ENCODE measurements at places on chromosomes 6 and 20.

DNA sequence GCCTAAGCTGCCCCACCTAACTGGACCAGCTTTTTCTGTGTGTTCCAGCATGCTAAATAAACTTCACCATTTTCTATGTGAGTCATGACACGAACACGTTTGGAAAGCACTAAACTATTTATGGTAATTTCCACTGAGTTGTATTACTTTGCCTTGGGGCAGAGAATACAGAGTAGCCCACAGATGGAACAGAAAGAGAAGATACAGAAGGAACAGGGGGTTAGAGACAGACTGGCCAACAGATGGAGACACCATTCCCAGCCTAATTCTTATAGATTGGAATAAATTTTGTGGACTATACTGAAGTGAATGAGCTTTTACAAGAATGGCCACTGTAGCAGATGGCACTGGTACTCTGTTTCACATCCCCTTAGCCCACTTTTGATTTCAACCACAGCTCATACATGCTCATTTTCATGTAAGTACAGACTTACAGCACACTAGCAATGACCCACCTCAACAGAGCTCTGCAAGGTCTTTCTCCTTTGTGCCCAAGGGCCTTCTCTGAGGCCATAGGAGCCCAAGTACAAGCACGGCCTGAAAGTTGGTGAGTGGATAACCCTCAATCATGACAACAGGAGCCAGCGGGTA is 13.1 kb upstream of the NT5DC1 start:
- peak; percentile 81 for DNase-seq

DNA sequence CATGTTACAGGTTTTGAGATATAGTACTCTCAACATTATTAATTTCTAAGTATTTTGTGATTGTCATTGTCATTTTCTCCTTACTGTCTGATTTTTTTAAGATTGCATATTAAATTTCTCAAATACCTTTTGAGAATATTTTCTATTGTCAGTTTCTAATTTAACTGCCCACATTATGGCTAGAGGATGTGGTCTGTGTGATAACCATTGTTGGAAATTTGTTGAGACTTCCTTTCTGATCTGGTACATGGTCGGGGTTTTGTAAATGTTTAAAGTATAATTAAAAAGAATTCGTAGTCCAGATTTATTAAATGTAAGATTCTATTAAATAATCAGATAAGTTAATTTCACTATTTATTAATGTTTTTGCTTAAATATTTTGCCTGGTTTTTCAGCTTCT is 60.1 kb downstream of the SLX4IP start:
- no peak for DNase-seq

- DNase-seq, result no peak
Observed at GRCh38 chr20:61514396-61514795, 262.3 kb downstream of the CDH4 start.

- DNase-seq, result no peak
Observed at GRCh38 chr6:52333840-52334200, 28.1 kb upstream of the PAQR8 start.

GRCh38 chr20:46273717-46274116 is 34.6 kb downstream of the CDH22 start:
- DNase-seq, result no peak

GRCh38 chr6:700490-700889 is 7.6 kb upstream of the EXOC2 start:
- no peak for DNase-seq

- DNase-seq, result no peak
Observed at GRCh38 chr6:41567684-41568083, 21.5 kb downstream of the FOXP4 start.

DNA sequence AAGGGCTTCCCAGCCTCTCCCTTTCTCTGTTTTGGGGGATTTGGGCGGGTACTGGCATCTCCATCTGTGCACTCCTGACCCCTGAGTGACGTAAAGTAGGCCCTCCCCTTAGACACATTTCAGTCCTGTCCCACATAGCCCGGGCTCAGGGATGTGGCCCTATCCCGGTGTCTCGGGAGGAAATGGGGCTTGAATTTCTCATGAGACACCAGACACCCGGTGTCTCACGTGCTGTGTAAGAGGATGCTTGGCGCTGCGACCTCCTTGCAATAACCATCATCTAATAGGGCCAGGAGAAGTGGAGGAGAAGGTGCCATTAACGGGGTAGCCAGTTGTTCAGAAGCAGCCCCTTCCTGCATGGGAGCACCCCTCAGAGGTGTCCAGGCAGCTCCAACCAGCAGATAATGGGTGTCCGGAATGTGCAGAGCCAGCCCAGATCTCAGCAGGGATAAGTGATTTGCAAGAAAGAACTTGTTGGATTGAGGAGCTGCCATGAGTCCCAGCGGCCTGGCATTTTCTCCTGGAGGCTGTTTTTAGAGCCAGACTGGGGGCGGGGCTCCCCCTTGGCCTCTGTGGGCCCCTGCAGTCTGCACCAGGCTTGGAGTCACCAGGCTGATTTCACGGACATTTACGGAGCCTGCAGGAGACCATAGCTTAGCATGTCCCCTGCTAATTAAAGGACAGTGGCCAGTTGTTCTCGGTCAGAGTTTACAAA is 372.0 kb downstream of the PREX1 start:
- DNase-seq, result no peak

DNA sequence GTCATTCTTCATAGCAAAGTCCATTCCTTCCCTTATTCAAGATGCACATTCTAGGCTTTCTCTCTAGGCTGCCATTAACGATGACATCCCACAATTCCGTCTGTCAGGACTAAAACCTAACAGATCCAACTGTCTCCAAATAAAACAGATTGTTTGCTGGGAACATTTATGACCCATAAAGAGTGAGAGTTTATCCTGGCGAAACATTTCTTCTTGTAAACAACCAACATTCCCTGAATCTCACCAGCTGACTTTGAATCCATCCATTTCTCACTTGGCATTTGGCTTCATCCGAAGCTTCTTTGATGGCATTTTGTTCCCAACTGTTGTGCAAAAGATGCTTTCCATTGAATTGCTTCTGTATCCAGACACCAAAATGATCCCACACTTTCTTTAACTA is 93.1 kb downstream of the OLIG3 start:
- DNase-seq, result no peak

DNA sequence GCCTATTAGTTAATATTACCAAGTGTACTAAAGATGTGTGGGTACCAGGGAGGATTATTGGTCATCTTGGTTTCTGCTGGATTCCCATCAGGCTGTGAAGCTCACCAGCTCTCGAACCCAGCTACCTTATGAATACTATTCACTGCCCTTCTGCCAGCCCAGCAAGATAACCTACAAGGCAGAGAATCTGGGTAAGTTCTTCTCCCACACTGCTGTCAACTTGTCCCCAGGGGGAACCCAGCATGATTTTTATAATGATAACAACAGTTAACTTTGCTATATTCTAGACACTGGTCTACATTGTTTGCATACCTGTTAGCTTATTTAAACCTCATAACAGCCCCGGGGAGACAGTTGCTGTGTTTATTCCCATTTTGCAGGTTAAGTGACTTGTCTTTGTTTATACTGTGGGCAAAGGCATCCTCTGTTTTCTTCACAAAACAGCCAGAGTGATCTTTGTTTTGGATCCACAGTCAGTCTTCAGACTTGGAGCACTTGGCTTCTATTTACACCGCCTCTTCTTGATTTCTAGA is 26.5 kb downstream of the TM9SF4 start:
- no peak for DNase-seq

GRCh38 chr6:127879685-127880084 is 21.2 kb downstream of the THEMIS start:
- peak; percentile 15 for DNase-seq

DNA sequence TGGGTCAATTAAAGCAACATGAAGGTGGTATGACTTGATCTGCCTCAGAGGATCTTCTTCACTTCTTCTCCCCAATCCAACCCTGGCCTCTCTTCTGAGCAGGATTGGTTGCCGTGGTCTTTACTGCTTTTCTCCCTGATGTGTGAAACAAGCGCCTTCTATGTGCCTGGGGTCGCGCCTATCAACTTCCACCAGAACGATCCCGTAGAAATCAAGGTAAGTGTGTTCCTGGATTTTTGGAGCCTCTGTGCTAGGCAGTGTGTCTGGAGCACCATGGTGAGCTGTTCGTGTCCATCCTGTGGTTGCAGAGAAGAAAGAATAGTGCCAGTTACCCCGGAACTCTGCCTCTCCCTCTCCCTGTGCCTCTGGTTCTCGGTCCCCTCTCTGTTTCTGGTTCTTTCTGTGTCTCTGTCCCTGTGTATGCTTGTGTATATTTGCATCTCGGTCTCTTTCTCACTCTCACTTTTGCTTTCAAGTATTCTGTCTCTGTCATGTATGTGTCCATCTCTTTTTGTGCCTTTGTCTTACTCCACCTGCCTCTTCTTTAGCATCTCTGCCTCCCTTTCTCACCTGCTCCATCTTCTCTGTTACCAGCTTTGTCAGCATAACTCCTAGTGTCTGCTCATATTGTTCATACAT is 23.5 kb downstream of the TM9SF4 start:
- no peak for DNase-seq

DNA sequence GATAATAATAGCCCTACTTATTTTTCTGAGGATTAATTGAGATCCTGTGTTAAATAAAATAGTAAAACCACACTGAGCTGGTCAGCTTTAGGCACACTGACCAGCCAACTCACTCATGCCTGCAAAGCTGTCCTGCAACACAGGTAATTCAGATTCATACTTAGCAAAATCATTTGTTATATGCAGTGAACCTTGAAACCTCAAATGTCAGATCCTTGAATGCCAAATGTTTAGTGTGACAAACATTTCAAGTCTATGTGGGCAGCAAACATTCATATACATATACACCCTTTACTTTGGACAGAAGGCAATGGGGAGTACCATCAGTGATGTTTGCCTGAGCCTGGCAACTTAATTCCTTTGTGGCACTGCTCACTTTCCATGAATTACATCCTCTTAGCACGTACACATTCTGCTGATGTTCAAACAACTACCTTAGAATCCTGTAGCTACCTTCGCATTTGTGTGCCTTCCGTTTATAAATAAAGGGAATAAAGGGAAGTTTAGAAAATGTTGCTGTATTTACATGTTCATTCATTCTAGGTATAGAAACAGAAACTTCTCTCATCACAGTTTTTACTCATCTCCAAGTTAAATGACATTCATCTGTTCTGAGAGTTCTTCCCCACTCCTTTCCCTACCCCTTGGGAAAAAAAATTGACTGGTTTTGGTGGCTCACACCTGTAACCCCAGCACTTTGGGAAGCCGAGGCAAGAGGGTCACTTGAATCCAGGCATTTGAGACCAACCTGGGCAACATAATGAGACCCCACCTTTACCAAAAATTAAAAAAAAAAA is 140.8 kb downstream of the ZFAND3 start:
- no peak for DNase-seq

DNA sequence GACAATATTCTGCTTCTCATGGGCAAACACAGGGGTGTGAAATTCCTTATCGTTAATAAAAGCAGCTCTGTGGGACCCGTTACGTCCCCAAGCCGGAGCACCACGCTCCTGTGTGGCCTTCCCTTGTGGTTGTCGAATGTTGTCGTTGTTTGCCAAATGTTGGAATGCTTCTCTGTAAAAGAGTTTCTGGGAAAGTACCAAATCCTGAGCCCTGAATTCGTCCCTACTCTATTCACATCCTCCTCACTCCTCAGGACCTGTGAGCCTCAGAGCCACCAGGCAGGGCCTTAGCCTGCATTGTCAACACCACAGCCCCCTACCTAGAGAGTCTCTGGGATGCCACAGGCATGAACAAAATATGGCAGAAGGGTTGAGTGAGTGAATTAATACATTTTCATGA is 64.0 kb downstream of the THBS2 start:
- DNase-seq, result no peak

DNA sequence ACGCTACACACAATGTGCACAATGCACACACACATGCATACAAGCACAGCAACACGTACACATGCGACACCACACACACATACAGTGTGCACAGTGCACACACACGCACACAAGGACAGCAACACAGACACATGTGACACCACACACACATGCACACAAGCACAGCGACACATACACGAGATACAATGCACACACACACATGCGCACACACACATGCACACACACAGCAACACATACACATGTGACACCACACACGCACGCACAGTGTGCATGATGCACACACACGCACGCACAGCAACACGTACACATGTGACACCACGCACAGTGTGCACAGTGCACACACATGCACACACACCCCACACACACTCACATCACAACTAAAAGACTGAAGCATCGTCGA is 327.3 kb downstream of the THBS2 start:
- DNase-seq, result no peak

- DNase-seq, result no peak
Observed at GRCh38 chr20:42756991-42757390, 432.7 kb downstream of the PTPRT start.

DNA sequence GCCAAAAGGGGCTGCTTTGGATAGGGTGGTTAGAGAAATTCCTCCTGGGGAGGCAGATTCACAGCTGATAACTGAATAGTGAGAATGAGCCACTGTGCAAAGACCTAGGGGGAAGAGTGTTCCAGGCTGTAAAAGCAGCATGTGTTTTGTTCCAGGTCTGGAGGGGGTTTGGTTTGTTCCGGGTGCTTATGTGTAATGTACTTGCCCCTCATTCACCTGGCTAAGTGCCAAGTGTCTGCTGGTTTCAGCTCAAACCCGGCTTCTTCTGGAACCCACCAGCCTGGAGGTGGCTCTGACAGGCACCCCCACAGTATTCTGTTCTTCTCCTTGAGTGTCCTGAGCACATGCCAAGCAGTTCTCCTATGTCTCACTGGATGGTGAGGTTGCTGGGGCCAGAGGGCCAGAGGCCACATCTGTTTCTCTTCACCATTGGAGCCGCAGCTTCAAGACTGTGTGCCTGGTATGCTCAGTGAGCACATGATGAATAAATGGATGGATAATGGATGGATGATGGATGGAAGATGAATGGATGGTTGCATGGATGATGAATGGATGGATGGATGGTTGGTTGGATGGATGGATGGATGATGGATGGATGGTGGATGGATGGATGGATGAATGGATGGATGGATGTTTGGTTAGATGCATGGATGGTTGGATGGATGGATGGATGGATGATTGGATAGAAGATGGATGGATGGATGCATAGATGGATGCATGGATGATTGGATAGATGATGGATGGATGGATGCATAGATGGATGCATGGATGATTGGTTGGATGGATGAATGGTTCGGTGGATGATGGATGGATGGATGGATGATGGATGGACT is 227.6 kb downstream of the BMP7 start:
- peak; percentile 77 for DNase-seq

GRCh38 chr6:163818719-163819118 is 404.2 kb downstream of the QKI start:
- DNase-seq, result no peak

GRCh38 chr6:4888841-4889240 is 112.6 kb downstream of the CDYL start:
- no peak for DNase-seq

DNA sequence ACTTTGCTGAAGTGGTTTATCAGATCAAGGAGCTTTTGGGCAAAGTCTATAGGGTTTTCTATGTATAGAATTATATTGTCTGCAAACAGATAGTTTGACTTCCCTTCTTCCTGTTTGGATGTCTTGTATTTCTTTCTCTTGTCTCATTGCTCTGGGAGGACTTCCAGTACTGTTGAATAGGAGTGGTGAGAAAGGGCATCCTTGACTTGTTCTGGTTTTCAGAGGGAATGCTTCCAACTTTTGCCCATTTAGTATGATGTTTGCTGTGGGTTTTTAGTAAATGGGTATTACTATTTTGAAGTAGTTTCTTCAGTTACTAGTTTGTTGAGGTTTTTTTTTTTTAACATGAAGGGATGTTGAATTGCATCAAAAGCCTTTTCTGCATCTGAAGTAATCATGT is 36.1 kb downstream of the KCNS1 start:
- no peak for DNase-seq
